ENCODE measurements at places on chromosomes 6 and 20.

DNA sequence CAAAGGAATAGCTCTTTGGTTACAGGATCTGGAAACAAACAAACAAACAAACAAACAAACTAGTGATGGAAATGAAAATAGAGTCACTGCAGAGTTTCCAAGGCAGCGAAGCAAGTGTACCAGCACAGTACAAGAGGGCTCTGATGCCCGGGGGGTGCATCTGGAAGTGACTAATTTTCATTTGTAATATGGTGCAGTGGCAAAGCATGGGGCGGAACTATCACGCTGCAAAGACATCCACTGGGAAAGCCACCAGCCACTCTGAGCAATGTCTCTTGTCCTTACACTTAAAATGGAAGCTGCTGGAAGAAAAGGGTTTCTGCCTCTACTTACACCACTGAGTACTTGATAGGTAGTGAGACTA lies 44.4 kb upstream of the NEDD9 start:
- no peak for DNase-seq

DNA sequence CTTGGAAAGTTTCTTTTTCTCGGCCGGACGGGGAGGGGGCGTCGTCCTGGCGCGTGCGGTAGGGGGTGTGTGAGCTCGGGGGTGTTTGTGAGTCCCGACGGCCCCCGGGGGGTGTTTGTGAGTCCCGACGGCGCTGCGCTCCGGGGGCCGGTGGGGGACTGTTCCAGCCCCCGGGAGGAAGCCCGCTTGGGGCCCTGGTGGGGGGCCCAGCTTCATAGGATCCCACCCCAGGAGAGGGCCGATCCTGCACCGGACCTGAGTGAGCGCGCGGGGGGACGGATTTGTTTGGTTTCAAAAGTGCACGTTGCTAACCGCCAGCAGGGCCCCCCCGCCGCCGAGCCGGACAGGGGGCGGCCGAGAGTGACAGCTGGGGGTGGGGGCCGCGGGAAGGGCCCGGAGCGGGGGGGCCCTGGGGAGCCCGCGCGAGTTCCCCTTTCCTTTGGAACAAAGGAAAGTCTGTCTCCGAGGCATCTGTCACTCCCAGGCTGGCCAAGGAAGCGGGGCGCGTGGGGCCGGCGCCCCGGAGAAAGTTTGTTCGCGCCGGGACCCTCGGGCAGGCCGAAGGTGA lies 485 bp downstream of the TGIF2 start:
- no peak for DNase-seq

DNA sequence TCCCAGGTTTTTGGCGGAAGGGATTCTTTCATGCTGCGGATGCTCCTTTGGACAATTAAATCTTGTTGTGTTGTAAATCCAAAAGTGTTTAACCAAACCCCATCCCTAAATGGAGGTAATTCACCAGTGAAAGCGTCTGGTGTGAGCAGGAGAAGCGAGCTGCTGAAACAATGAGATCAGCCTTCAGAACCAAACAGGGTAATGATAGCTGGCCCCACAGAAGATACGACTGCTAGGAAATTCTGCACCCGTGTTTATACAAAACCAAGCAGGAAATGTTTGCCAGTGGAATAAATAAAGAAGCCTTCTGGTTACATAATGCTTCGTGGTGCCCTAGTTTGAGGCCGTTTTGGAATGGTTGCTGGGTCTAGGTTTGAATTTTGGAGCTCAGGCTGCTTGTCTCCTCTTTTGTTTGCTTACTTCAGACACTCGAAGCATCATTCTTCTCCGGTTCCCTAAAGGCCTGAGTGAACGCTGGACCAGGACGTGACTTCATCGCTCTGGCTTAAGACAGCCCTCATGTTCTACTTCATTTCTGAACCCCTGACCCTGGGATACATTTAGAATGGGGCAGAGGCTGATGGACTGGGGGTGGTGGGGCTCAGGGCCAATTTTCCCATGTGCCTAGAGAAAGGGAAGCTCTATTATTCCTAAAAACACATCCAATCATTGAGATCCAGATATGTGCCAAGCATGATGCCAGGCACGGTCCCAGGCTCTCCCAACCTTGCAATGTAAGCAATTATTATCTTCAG lies 61.6 kb upstream of the JAG1 start:
- no peak for DNase-seq

- no peak for DNase-seq
Measured at GRCh38 chr20:655726-656624, 3.0 kb upstream of the SRXN1 start.

- DNase-seq: no peak
Measured at GRCh38 chr20:53926428-53927028, 143.9 kb downstream of the BCAS1 start.

GRCh38 chr6:221531-222349 lies 70.5 kb upstream of the DUSP22 start:
- no peak for DNase-seq

DNA sequence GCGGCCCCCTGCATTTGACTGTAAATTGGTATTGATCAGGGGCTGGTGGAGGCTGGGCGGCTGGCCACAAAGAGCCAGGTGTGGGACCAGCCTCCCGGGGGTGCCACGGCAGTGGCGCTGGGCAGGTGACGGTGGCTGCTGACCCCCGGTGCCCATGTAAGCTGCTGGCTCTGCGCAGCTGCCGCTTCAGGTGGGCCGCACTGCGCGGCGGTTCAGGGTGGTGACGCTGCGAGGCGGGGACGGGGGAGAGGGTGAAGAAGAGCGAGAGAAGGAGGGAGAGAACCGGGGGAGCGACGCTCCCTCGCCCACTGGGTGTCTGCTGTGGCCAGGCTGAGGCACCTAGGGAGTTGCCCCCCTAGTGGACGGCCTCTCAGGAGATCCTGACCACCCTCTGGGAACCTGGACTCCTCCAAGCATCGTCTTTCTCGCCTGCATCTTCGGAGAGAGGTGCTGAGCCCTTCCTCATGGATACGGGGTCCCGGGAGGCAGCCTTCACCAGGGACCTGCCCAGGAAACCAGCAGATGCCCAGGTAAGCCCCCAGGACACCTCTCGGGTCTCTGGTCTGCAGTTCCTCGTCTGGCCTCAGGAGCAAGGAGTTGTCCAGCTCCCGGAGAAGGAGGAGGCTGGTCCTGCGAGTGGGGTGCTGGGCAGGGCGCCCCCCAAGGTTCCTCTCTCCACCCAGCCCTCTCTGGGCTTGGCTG lies 77.5 kb upstream of the GATA5 start:
- no peak for DNase-seq

- no peak for DNase-seq
Measured at GRCh38 chr6:98839781-98840361, 5.5 kb downstream of the POU3F2 start.

GRCh38 chr6:163573503-163574179 lies 159.1 kb downstream of the QKI start:
- DNase-seq: no peak
